ENCODE measurements at places on chromosomes 12 and 14.

GRCh38 chr12:83005534-83006197 is 319.0 kb downstream of the TMTC2 start:
- no peak for DNase-seq

GRCh38 chr12:3032770-3033538 is 44.2 kb upstream of the TSPAN9 start:
- DNase-seq: no peak

- DNase-seq: no peak
Measured at GRCh38 chr14:77475432-77476115, 17.7 kb downstream of the AHSA1 start.

DNA sequence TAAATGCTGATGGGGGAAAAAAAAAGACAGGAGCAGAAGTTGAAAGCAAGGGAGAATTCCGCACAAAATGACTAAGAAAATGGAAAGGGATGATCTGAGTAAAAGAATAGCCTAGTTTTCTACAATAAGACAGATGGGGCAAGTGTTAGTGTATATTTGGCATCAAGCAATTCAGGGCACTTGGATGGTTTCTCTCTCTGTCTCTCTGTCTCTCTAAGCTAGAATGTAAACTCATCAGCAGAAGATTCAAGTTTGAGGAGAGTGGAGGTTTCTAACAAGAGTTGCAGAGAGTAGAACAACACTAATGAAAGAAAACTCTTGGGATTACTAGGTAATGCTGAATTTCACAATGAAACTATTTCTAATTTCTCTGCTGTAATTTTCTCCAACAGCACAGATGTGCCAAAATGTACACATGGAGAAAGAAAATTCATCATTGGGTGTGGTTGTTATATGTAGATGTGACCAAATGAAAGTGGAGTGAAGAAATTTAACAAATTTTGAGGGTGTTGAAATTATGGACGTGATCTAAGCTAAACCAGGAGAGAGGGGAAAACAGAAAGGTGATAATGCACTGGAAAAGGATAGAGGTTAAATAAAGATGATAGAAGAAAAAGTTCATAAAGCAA is 237.1 kb downstream of the ACSS3 start:
- no peak for DNase-seq

DNA sequence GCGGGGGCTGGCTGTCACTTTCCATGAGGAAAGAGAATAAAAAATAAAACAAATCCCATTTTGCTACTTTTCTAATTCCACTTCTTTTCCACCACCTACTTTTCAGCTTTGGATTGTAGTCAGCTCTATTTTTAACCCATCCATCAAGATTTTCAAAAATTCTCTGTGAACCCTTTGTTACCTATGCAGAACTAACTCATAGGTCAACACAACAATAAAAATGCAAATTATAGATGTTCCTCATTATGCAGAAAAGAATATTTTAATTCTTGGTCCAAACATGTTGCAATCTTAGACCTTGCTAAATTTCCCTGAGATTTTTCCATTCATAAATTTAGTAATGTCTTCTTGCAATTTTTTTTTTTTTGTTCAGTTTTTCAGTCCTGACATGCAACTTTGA is 454.5 kb downstream of the ADAMTS20 start:
- DNase-seq: no peak

- no peak for DNase-seq
Measured at GRCh38 chr12:17030338-17030737, 424.4 kb upstream of the LMO3 start.
